ENCODE measurements at places on chromosomes 3 and 15. TPM values are rescaled to one million over a fixed set of nuclear protein-coding genes. Genes with fewer than 3 reads are reported as not detected.
A peak's percentile ranks its signal among the peaks of the same experiment; 100 is the strongest.

DNA sequence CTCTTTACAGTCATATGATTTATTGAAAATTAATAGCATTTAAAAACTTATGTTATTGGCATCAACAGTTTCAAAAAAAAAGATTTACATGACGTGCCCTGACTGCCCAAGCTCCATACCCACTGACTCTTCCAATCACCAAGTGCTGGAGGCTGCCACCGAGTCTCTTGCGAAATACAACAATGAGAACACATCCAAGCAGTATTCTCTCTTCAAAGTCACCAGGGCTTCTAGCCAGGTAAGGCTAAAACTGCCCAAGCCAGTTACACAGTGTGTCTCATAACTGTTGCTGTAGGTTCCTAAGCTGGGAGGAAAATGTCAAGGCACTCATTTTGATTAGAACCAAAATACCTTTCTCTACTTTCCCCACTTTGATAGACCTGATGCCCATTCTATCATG, 4.5 kb downstream of the FETUB start:
- no peaks in the 10 kb centered on the region for H3K36me3 ChIP-seq
- H3K4me3 ChIP-seq, result no peak overlapping the region
- peaks cover 33% of the 10 kb centered on the region for H3K4me1 ChIP-seq
- DNase-seq, result no peak

GRCh38 chr3:52866427-52866826, 30.9 kb downstream of the STIMATE start:
- no peak for DNase-seq
- H3K4me1 ChIP-seq, result peaks cover 3% of the 10 kb centered on the region

THOC7 gene
- 48.8 TPM for total RNA-seq

- DNase-seq, result no peak
- H3K36me3 ChIP-seq, result no peaks in the 10 kb centered on the region
- no peak overlapping the region for H3K27ac ChIP-seq
- H3K27me3 ChIP-seq, result no peaks in the 10 kb centered on the region
Observed at GRCh38 chr3:111749171-111750170, 109.6 kb upstream of the PHLDB2 start.

SAMD7 gene
- not detected for total RNA-seq

CHRFAM7A gene
- total RNA-seq, result 1.7 TPM

GMNC gene
- not detected for total RNA-seq

- no peak for DNase-seq
- no peak overlapping the region for H3K27ac ChIP-seq
- H3K36me3 ChIP-seq, result no peaks in the 10 kb centered on the region
- H3K4me1 ChIP-seq, result peaks cover 43% of the 10 kb centered on the region
- H3K4me3 ChIP-seq, result no peak overlapping the region
Observed at GRCh38 chr15:73935547-73935946, 9.3 kb downstream of the LOXL1 start.

- H3K4me3 ChIP-seq, result no peak overlapping the region
- no peak for DNase-seq
- no peaks in the 10 kb centered on the region for H3K27me3 ChIP-seq
- no peaks in the 10 kb centered on the region for H3K36me3 ChIP-seq
- no peaks in the 10 kb centered on the region for H3K4me1 ChIP-seq
- no peak overlapping the region for H3K27ac ChIP-seq
Observed at GRCh38 chr15:36924034-36924433, 176.3 kb downstream of the MEIS2 start.

DNA sequence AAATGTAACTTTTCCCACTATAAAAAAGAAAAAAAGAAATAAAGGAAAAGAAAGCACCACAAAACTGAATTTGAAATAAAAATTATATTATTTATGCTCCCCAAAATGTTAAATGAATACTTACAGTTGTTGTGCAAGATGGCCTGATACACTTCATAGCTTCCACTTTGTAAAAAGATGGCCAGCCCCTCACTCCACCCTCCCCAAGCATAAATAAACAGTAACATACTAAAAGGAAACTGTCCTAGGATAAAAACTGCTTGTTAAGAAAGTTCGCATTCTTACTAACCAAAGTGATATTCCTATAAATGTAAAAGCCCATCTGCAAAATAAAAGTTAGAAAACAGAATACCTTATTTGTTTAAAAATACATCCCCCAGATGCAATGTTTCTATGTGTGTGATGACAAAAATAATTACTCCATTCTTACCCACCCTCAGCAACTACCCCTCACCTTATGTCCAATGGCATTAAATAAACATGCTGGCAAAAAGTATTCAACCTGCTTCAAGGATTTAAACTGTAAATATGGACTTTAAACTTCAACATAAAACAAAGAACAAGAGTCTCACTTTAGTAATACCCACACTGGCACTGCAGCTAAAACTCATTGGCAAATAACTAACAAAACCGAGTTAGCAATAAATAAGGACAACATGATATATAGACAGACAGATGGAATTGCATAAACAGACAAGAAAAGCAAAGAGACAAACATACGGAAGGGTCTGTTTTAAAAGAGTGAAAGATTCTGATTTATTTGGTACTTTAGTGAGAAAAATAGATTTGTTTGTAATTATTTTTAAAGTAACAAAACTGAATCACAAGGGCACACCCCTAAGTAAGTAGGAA, 47.7 kb downstream of the ZBTB20 start:
- no peaks in the 10 kb centered on the region for H3K36me3 ChIP-seq
- H3K4me1 ChIP-seq, result peaks cover 37% of the 10 kb centered on the region
- no peak for DNase-seq
- H3K4me3 ChIP-seq, result peak overlapping the region; percentile 41

NDN gene
- 14.8 TPM for total RNA-seq

DNA sequence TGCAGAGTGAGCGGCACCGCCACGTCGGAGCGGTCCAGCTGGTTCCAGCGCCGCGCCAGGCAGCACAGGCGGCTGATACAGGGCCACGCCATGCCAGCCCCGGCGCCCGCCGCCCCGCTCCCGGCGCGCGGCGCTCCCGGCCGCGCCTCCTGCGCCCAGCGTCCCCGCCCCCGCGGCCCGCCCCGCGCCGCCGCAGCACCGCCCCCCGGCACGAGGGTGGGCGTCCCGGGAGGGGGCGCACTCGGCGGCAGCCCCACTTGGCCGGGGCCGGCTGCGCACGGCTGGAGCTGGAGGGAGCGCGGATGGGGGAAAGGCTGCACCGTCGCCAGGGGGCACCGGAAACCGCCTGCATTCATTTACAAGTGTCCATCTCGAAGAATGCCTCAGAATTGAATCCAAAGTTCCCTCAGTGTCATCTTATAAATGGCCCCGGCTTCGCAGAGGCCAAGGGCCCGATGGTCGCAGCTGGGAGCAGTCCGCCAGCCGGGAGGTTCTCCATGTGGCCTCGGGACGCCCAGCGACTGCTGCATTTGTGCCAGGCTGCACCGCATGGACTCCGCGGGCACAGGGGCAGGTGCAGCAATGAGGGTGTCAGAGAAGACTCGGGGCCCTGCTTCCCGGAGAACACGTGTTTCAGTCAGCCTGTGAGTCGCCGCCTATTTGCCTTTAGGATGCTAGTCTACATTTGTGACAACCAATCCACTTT, at the start of gene MAP6D1:
TSS of gene MAP6D1 (minus strand) at position 122 of the 706 bp plus-strand sequence. CDS start at position 92, 30 bp downstream.
- DNase-seq, result no peak
- no peaks in the 10 kb centered on the region for H3K27me3 ChIP-seq
- no peak within 1 kb of the TSS for H3K27ac ChIP-seq
- H3K4me1 ChIP-seq, result peaks cover 20% of the 10 kb centered on the region
- H3K36me3 ChIP-seq, result peaks cover 22% of the 10 kb centered on the region

DNA sequence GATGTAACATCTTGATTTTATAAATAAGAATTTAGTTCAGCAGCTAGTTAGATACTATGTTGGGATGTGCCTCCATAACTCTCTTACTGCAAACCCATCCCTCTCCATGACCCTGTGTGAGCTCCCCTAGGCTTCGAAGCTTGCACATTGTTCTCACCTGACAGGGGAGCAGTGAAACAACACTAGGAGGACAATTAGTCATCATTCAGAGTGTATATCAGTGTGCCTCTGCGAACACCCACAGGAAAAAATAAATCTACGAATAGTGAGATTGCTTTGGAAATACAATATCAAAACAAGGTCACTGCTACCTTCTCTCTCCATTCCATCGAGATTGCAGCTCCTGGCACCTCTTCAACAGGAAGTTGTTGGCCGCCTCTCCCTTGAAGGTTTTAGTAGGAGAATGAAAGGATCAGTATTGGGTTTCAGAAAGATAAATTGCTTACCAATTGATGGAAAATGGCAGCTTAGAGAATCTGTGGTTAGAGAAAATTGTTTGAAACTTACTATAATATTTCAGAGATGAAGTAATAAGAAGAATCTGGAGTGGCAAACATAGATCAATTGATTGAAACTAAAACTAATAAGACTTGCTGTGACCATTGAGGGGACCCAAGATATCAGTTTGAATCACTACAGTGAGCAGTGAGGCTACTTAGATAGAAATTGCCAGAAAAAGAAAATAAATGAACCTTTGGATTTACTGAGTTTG, 103.2 kb downstream of the CHL1 start:
- DNase-seq, result no peak
- no peak overlapping the region for H3K27ac ChIP-seq
- H3K4me1 ChIP-seq, result no peaks in the 10 kb centered on the region
- no peaks in the 10 kb centered on the region for H3K36me3 ChIP-seq
- H3K27me3 ChIP-seq, result no peaks in the 10 kb centered on the region

DNA sequence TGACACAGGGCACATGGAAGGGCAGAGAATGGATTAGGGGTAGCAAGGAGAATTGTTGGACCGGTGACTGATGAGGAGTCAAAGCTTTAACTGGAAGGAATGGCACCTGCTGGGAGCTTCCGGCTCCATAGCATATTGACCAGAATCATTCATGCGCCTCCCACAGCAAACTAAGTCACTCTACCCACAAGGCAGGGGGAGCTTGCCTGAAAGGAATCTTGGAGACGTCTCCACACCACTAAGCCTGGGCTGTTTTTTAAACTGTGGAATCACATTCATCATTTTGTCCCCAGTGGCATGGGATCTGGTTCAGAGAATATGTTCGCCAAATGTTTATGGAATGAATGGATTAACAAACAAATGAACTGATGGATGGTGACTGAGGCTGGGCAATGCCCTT, 57.0 kb upstream of the ITGA11 start:
- no peak overlapping the region for H3K27ac ChIP-seq
- no peak overlapping the region for H3K4me3 ChIP-seq
- H3K36me3 ChIP-seq, result no peaks in the 10 kb centered on the region
- H3K4me1 ChIP-seq, result peaks cover 32% of the 10 kb centered on the region
- peak; percentile 23 for DNase-seq

MELTF gene
- 42.9 TPM for total RNA-seq

GRCh38 chr3:172153335-172153861, 114.0 kb downstream of the FNDC3B start:
- peak overlapping the region; percentile 89 for H3K27ac ChIP-seq
- H3K4me1 ChIP-seq, result peaks cover 55% of the 10 kb centered on the region
- DNase-seq, result peak; percentile 94
- H3K36me3 ChIP-seq, result no peaks in the 10 kb centered on the region
- H3K4me3 ChIP-seq, result no peak overlapping the region

FES gene
- total RNA-seq, result 6.3 TPM

GRCh38 chr15:98715890-98716443, 67.6 kb downstream of the IGF1R start:
- H3K4me3 ChIP-seq, result no peak overlapping the region
- H3K4me1 ChIP-seq, result peaks cover 60% of the 10 kb centered on the region
- peak overlapping the region; percentile 69 for H3K27ac ChIP-seq
- DNase-seq, result no peak
- H3K27me3 ChIP-seq, result no peaks in the 10 kb centered on the region

CNTN6 gene
- total RNA-seq, result not detected

GRCh38 chr3:61559136-61559731, 2.1 kb upstream of the PTPRG start:
- H3K27ac ChIP-seq, result no peak overlapping the region
- DNase-seq, result no peak
- H3K4me3 ChIP-seq, result no peak overlapping the region

DNA sequence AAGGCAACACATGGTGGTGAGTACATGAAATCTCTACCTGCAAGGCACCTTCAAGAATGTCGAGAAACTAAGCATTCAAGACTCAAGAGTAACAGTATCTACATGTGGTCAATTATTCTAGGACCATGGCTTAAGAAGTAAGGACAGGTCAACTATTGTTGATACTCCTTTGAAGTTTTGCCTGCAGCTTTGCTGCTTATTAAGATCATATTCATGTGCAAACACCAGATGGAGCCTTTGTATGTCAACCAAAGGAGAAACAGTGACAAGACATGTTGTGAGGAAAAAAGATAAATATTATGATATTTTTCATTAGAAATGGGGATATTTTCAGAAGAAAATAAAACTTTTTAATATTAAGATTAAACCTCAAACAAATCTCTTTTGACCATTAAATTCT, 52.3 kb upstream of the FGF7 start:
- no peaks in the 10 kb centered on the region for H3K36me3 ChIP-seq
- no peak overlapping the region for H3K4me3 ChIP-seq
- no peaks in the 10 kb centered on the region for H3K27me3 ChIP-seq
- H3K4me1 ChIP-seq, result no peaks in the 10 kb centered on the region
- H3K27ac ChIP-seq, result no peak overlapping the region

DNA sequence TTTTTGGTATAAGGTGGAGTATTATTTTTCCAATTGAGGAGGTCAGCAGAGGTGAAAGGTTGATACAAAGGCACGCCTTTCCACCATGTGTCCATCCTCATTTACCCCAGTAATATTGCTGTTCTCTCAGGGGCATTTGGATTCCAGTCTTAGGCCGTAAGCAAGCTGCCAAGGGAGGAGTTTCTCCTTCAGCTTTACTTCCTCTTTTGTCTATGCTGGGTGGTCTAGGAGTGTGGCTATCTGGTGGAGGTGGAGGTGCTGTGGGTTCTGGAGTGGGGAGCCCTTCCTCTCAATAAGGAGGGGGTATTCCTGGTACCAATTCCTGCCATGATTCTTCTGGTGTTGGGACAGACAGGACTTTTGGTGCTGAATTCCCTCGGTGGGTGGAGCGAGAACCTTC, 340.6 kb downstream of the KCNH8 start:
- no peak overlapping the region for H3K4me3 ChIP-seq
- no peak overlapping the region for H3K27ac ChIP-seq
- H3K4me1 ChIP-seq, result no peaks in the 10 kb centered on the region
- DNase-seq, result no peak

DNA sequence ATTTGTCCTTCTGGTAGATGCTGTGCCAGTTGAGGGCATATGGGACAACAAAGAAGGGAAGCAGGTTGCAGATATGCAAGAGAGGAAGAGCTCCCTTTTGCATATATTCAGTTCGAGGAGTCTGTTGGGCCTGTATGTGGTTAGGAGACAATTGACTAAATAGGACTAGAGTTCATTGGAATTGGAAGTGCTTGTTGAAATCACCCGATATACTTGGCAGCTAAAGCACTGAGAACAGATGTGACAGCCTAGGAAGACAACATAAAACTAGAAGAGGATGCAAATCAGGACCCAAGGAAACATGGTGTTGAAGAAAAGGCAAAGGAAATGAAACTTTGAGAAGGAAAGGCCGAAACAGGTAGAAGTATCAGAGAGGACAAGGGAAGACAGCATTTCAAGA, 215.2 kb upstream of the P2RY1 start:
- DNase-seq, result no peak
- no peak overlapping the region for H3K27ac ChIP-seq
- H3K4me3 ChIP-seq, result no peak overlapping the region
- H3K4me1 ChIP-seq, result peaks cover 37% of the 10 kb centered on the region
- no peaks in the 10 kb centered on the region for H3K27me3 ChIP-seq

- H3K27me3 ChIP-seq, result peaks cover 6% of the 10 kb centered on the region
- H3K4me3 ChIP-seq, result no peak overlapping the region
Observed at GRCh38 chr15:93895976-93896770, 335.2 kb upstream of the MCTP2 start.

GRCh38 chr15:98131924-98132323, 171.4 kb downstream of the ARRDC4 start:
- H3K4me3 ChIP-seq, result no peak overlapping the region
- H3K27ac ChIP-seq, result no peak overlapping the region
- no peaks in the 10 kb centered on the region for H3K27me3 ChIP-seq
- no peak for DNase-seq
- no peaks in the 10 kb centered on the region for H3K4me1 ChIP-seq
- H3K36me3 ChIP-seq, result no peaks in the 10 kb centered on the region
